NCI-H526 (cell line): ENCODE measurements at places on chromosomes 7 and 10.

GRCh38 chr7:46157931-46158330 is 236.9 kb upstream of the IGFBP3 start:
- DNase-seq = no peak

GRCh38 chr7:77238703-77239136 is 39.1 kb upstream of the FGL2 start:
- no peak for DNase-seq

- no peak for DNase-seq
These were observed 307.7 kb downstream of the ADRA2A start for GRCh38 chr10:111384556-111384955.

DNA sequence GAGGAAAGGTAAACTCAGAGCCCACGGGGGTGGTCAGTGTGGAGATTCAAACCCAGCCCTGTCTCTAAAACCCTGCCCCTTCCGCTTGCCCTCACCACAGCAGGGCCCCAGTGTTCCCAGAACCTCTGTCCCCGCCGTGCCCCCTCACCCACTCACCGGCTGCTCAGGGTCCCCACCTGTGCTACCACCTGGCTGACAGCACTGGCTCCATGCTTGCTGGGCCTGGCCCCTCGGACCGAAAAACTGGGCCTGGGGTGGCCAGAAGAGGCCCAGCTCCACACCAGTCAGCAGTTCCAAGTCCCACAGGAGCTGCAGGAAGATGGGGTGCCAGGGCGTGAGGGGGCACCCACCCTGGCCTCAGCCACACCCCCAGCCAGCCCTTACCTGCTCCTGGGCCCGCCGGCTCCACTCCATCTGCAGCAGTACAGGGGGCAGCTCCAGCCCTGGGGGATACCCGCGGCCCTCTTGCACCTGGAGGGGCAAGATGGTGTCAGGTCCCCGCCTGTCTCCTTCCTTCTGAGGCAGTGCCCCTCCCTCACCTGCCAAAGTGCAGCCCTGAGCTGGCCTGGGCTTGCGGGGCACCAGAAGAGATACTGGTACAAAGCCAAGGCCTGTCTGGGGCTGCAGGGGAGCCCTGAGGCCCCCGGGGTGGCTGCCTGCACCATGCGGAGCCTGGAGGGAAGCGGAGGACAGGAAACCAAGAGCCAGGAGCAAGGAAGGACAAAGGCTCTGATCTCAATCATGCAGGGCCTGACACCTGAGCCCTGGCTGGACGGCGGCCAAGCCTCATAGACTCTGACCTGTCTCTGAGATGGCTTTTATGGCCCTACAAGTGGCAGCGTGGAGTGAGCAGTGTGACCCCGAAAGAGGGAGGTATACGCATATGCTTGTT is 11.7 kb downstream of the ATP6V1F start:
- no peak for DNase-seq

- no peak for DNase-seq
These were observed 4.2 kb downstream of the AHR start for GRCh38 chr7:17302575-17303142.

- no peak for DNase-seq
These were observed 6.6 kb upstream of the UBE2D1 start for GRCh38 chr10:58328233-58328632.

DNA sequence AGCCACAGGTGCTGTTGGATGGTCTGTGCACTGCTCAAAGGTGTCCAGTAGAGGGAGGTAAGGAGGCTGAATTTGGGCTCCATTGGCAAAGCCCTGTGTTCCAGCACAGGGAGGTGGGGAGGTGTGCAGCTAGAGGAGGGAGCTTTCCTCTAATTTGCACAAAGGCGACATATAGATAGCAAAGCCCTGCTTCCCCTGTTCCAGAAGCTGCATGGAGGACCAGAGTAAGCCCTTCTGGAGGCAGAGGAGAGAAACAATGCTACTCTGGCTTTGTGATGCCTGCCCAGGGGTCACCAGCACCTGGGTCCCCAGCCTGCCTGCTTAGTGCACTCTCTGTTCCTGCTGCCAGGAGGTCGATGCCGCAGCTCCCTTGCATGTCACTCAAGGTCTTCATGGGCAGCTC is 3.4 kb upstream of the ARHGAP22 start:
- peak; percentile 53 for DNase-seq

DNA sequence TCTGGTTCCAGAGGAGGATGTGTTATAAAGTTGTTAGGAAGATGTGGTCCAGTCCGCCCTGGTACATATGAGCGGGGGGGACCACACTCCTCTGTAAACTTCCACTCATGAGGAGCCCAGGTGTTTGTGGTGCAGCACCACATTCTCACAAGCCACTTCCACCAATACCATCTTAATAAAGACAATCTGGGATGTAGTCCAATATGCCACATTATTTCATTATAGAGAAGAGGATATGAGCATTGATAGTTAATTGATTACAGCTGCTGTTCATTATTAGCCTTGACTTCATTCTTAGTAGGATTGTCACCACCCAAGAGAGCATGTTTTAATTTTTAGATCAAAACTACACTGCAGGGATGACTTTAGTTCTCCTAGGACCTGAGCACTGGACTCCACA is 40.5 kb downstream of the ERCC6 start:
- DNase-seq = no peak

DNA sequence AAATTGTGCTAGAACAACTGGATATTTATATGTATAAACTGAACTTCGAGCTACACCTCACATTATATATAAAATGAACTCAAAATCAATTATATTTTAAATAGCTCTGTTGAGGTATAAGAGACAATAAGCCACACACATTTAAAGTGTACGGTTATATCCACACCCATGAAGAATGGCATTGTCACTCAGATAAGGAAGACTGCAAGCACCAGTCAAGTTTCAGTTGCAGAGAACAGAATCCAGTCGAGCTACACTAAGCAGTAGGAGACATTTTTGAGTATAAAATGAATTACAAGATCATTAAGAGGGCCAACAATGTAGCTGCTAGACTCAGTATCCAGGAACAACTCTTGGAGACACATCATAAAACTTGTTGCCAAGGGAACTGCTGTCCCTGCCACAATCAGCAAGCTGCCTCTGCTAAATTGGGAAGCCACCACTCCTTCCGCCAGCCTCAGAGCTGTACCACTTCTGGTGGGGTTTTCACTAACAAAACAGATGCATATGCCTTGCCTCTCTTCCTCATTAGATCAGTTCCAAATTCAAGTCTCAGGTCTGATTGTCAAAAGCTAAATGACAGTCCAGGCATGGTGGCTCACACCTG is 19.6 kb upstream of the GPNMB start:
- DNase-seq = no peak

DNA sequence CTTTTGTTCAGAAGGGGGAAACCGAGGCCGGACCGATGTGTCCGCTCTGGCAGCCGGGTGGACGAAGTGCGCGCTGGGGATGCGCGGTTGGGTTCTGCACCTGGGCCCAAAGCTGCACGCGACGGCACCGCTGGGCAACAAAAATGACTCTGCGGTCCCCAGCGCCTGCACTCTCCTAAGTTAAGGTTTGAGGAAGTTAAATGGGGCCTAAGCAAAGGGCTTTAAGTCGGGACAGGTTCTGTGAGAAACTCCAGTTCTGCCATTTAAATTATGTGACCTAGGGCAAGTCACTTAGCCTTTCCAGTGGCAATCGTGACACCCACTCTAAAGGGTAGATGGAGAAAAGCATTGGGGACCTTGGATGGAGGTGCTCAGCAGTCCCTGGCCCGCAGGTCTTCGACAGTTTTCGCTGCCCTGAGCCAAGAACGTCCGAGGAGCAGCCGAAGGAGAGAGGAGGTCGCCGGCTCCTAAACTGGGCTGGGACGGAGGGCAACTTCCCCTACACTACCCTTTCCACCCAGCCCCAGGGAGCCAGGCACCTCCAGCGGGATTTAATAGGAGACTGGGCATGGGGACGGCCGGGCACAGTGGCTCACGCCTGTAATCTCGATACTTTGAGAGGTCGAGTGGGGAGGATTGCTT is 534 bp upstream of the ACBD5 start:
- peak; percentile 40 for DNase-seq

DNA sequence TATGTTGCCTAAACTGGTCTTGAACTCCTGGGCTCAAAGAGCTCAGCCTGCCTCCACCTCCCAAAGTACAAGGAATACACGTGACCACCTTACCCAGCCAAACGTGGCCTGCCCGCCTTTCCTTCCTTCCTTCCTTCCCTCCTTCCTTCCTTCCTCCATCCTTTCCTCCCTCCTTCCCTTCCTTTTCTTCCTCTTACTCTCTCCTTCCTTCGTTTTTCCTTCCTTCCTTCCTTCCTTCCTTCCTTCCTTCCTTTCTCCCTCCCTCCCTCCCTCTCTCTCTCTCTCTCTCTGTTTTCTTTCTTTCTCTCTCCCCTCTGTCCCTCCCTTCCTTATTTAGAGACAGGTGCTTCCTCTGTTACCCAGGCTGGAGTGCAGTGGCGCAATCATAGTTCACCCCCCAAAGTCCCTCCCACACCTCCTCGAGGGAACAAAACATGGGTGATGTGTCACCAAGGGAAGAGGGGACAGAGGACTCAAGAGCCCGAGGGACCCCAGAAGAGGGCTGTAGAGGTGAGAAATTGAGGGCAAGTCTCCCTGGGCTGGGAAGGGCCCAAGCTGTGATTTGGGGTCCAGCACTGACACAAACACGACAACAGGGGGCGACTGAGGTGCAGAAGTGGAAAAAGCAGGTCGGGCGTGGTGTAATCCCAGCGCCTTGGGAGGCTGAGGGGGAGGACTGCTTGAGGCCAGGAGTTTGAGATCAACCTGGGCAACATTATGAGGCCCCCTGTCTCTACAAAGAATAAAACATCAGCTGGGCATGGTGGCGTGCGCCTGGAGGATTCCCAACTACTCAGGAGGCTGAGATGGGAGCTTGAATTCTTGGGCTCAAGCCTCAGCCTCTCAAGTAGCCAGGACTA is 28.1 kb downstream of the EPHB4 start:
- DNase-seq = peak; percentile 39

DNA sequence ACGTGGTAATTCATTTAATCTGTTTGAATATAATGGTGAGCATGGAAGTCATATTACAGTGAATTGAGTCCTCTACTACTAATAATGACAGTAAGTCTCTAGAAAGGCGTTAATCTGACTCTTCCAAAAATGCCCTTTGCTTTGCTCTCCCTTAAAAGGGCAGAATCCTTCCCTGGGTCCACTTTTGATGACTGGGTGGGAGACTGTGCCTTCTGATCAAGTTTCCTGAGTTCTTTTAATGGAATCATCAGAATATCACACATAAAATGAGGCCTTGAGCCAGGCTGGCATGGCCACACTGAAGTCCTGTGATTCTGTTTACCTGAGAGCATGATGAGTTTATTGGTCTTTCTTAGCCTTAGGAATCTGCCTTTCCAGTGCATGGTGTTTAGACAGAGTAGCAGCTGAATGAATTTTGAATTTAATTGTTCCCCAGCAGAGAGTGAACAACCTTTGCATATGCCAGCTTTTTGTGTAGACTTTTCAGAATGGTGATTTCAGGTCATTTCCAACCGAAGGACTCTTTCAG is 33.3 kb downstream of the PAPSS2 start:
- DNase-seq = no peak

DNA sequence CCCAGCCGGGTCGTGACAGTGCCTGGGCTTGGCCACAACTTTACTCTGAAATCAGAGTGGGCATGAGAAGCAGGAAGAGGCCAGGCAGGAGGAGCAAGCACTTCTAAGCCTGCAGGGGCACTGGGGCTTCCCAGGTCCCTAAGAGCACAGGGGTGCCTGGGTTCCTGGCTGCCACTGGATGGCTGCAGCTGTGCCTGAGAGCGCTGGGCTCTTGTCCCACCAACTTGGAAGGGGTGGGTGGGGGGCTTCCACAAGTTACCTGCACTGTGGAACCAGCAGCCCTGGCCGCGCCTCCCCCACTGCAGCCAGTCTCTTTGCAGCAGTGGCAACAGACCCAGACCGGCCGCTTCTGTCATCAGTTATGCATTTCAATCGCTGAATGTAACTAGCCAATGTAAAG is 434.7 kb upstream of the GRM3 start:
- no peak for DNase-seq

DNA sequence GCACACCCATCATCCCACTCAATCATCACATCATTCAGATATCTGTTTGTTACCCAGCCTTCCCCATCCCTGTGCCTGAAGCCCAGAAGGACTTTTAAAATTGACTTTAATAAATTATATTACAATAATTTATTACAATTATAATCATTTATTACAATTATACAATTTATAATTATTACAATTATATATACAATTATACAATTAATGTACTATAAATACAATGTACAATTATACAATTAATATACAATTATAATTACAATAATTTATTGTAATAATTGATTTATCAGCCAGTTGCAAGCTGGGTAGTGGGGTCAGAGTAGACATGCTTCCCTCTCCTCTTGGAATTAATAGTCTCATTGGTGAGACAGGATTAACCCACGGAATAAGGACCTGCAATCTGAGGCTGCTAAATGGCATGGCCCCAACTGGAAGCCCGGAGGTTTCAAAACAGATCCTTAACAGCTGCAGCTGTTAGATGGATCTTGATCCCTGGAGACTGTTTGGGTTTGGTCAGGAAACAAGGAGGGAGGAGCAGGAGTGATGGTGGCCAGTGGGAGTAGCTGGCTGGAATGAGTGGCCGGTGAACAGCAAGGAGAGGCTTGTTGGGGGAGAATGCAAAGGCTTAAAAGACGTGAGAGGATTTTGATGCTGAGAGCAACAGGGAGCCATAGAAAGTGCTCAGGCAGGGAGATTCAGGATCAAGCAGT is 402.8 kb upstream of the PODXL start:
- no peak for DNase-seq

GRCh38 chr10:72344932-72345331 is 9.8 kb downstream of the DNAJB12 start:
- no peak for DNase-seq

- DNase-seq = peak; percentile 88
These were observed 2.1 kb upstream of the COX19 start for GRCh38 chr7:977326-978048.

GRCh38 chr10:79056361-79056735 is 12.4 kb upstream of the ZMIZ1 start:
- no peak for DNase-seq

- DNase-seq = no peak
These were observed 53.2 kb upstream of the ABLIM1 start for GRCh38 chr10:114711176-114711868.

GRCh38 chr10:28054228-28054860 is 55.5 kb upstream of the ODAD2 start:
- DNase-seq = no peak

GRCh38 chr7:131899271-131900030 is 343.0 kb upstream of the PODXL start:
- no peak for DNase-seq

GRCh38 chr7:96708872-96709271 is 774 bp downstream of the SEM1 start:
- no peak for DNase-seq

GRCh38 chr10:23886355-23886754 is 322.6 kb upstream of the KIAA1217 start:
- no peak for DNase-seq

- no peak for DNase-seq
These were observed 137.6 kb upstream of the MAGI2 start for GRCh38 chr7:79590916-79591623.

DNA sequence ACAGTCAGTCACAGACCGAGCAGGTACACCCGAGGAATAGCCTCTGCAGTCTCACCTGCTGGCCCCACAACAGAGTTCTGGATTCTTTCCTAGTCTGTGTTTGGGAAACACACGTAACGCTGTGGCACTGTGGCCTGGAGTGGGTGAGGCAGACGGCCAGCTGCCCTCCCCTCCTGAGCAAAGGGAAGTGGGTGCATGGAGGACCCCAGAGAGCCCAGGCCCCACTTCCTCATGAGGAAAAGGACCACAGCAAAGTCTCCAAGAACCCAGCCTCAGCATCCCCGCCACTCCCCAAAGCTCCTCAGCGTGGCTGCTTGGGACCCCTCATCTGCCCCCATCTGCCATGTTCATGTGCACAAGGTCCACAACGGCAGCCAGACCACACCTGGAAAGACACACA is 530.2 kb downstream of the PTPRN2 start:
- DNase-seq = no peak

GRCh38 chr10:43605850-43606322 is 352 bp upstream of the ZNF485 start:
- no peak for DNase-seq
